ENCODE measurements at places on chromosomes 5 and 9.
A peak's percentile ranks its signal among the peaks of the same experiment; 100 is the strongest.

DNA sequence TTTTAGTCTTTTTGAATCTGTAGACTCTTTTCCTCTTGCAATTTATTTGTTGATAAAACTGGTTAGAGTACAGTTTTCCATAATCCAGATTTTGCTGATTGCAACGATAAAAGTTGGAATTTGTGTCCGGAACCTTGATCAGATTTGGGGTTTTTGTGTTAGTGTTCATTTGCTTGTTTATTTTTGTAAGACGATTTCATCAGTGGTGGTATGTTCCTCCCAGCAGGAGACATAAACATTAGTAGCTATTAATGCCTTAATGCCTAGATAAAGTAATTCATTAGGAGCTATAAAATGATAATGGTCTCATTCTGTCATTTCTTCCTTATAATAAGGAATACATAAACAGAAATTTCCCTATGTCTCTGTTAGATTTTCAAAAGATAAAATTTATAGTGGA is 21.3 kb downstream of the RPS6 start:
- no peak for DNase-seq

DNA sequence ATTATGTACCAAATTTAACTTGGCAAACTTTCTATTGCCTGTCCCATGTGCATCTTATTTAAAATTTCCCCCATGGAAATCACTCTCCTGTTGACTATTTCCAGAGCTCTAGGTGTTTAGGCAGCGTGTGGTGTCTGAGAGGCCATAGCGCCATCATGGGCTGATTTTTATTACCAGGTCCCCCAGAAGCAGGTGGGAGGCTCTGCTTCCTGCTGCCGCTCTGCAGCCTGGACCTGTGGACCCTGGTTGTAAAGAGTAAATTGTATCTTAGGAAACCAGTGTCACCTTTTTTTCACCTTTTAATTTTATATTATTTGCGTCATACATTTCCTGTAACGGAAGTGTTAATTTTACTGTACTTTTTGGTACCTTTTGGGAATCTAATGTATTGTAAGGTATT is 6.4 kb downstream of the HNRNPAB start:
- DNase-seq, result no peak

GRCh38 chr5:72237879-72238278 is 82.2 kb downstream of the MRPS27 start:
- no peak for DNase-seq

GRCh38 chr5:56637321-56637920 is 177.9 kb upstream of the MAP3K1 start:
- DNase-seq, result no peak

- DNase-seq, result no peak
Observed at GRCh38 chr9:70874451-70874850, 247.0 kb downstream of the TRPM3 start.

- no peak for DNase-seq
Observed at GRCh38 chr9:126886034-126886822, 25.8 kb downstream of the ZBTB34 start.

DNA sequence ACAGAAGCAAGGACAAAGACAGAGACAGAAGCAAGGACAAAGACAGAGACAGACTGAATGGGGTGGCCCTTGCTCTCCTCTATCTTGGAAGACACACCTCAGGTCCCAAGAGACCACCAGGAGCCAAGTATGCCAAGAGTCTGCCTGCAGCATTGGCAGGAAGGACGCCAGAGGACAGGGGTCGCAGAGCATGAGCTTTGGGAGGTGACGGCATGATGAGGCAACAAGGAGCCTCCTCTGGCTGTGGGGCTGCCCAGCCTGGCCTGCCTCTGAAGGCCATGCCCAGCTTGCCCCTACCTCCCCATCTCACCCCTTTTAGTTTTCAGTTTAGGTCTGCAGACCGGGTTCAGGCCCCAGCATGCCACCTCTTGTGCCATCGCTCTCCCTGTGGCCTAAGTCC is 17.6 kb downstream of the PDGFRB start:
- no peak for DNase-seq

DNA sequence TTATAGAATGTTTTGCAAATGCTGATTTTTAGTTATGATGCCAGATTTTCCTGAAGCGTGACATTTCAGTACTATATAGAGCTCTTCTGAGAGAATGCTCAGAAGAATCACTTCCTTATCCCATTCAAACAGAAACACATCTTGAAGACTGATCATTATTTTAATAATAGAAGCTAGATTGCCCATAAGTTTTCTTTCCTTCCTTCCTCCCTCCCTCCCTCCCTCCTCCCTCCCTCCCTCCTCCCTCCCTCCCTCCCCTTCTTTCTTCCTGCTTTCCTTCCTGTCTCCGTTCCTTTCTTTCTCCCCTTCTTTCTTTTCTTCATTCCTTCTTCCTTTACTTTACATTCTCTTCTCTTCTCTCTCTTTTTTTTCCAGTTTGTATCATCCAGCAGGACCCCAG is 767.4 kb downstream of the IRX1 start:
- no peak for DNase-seq

- no peak for DNase-seq
Observed at GRCh38 chr5:79955941-79956670, 35.0 kb downstream of the MTX3 start.

GRCh38 chr9:104856413-104856941 is 71.5 kb downstream of the ABCA1 start:
- peak; percentile 79 for DNase-seq

- peak; percentile 79 for DNase-seq
Observed at GRCh38 chr9:69122082-69122548, 52.0 kb upstream of the TJP2 start.

- DNase-seq, result no peak
Observed at GRCh38 chr9:92312887-92313623, 12.1 kb downstream of the NOL8 start.

DNA sequence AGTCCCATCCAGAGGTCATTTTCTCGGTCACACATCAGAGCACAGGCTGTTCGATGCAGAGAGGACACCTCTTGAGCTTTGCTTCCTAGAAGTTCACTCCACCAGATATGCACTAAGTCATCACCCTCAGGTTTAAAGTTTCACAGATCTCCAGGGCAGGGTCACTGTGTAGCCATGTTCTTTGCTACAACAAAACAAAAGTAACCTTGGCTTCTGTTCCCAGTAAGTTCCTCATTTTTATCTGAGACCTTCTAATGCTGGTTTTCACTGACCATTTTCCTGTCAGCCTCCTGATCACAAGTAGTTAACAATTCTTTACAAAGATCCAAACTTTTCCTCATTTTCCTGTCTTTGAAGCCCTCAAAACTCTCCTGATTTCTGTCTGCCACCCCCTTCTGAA is 97.5 kb upstream of the CTSV start:
- no peak for DNase-seq

- no peak for DNase-seq
Observed at GRCh38 chr5:154892369-154892771, 33.9 kb downstream of the CNOT8 start.

DNA sequence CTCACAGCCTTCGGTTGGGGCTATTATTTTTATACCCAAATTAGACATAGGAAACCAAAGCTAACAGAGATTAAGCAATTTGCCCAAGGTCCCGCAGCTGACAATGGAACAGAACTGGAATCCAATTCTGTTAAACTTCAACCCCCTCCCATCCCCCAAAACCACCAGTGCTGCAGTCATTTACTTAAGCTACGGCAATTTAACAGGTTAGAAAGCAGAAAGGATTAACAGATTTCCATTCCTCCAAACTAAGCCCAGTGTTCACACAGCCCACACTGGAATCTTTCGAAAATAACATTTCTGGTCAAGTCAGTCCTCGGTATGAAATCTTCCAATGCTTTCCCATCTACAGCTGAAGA is 1023.1 kb upstream of the DMAC1 start:
- no peak for DNase-seq

- DNase-seq, result no peak
Observed at GRCh38 chr5:123286891-123287290, 136.3 kb downstream of the CEP120 start.

DNA sequence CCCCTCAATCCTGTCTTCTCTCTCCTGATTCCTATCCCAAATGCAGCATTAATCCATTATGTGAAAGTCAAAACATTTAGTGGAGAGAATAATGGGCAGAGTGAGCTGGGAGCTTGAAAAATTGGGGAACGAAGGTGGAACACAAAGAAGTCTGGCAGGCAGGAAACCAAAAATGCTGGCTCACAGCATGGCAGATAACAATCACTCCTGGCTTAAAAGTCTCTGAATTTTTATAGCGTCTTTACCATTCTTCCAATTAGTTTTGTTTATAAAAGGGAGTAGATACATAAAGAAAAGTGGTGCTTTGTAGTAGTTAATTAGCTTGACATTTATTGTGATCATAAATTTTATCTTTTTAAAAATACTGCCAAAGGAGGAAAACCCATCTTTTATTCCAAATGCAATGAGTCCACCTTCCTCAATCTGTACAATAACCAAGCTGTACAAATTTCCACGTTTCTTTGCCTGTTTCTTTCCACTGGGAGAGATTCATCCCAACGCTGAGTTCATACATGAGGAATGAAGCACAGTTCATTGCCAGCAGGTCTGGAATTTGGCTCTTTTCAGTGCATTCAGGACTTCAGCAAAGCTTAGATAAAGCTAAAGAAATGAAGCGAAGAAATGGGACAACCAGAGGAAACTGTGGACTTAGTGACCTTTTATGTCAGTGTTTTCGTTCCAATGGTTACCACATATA is 174.7 kb downstream of the HMHB1 start:
- no peak for DNase-seq

DNA sequence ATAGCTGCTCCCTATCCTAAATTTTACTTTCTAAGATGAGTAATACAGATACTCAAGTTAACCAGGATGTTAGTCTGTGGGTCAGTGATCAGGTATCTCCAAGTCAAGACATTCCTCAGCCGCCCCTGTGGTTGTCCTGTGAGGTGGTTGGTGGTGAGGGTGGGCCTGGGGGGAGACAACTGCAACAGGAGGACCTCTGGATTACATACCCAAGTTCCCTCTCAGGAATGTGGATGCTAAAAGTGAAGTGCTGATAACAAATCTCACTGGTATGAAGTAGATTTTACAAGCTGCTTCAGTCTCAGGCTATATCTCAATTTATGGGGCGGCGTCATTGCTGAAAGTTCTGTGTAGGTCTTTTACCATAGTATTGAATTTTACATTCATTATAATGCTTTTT is 38.3 kb downstream of the SLC1A3 start:
- DNase-seq, result no peak

GRCh38 chr5:116359592-116359991 is 215.0 kb downstream of the SEMA6A start:
- DNase-seq, result no peak

DNA sequence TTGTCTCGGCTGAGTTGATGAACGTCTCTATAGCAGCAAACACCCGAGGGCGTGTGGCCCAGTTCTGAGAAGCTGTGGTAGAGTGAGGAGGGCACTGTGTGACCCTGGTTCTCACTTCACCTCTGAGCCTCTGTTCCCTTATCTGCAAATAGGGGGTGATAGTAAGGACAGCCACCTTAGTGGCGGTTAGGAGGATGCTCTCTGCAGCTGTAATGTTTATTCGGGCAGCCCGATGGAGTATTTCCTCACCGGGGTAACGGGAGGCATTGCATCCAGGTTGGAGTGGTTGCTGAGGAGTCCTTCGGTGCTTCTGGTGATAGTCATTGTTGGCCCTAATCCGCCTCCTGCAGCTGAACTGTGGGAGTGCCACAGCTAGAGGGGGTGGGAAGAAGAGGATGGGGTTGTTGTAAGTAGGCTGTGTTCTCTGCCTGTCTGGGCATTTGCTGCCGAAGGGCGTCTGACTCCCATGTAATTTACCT is 13.9 kb downstream of the PRRC2B start:
- DNase-seq, result no peak

DNA sequence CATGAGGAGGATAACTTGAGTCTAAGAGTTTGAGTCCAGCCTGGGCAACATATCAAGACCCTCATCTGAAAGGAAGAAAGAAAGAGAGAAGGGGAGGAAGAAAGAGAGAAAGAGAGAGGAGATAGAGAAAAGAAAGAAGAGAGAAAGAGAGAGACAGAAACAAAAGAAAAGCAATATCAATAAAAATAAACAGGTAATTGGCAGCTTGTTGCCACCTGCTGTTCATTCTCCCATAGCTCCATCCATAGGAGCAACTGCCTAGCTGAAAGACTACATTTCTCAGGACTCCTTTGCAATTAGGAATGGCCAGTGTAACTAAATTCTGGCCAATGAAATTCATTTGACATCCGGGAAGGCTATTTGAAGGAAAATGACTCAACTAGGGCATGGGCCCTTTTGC is 4.6 kb upstream of the TTC39B start:
- no peak for DNase-seq

- no peak for DNase-seq
Observed at GRCh38 chr9:114827641-114828302, 21.9 kb upstream of the TNFSF15 start.

- DNase-seq, result no peak
Observed at GRCh38 chr9:34566972-34567371, 22.6 kb downstream of the CNTFR start.

DNA sequence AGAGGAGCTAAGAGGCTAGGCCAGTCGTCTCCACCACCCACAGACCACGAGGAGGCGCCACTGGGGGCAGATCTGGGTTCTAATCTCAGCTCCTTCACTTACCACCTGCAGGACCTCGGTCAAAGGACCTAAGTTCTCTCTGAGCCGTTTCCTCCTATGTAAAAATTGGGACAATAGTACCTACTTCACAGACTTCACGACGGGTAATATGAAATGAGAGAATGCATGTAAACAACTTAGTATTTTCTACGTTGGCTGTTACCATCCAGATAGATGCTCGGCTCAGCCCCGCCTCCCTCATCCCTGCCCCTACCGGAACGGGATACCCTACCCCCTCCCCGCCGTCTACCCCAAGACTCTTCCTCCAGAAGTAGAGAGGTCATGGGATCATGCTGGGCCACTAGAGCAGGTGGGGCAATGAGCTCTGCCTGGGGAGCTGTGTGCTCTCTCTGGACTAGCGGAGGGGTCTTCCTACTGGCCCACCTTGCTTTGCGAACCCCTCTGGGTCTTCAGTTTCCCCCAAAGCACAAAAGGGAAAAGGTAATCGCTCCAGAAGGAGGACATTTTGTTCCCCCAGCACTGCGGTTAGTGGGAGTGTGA is 541 bp downstream of the GNPDA1 start:
- DNase-seq, result no peak

- no peak for DNase-seq
Observed at GRCh38 chr9:130129432-130130061, 42.7 kb upstream of the NCS1 start.

GRCh38 chr9:109597496-109597895 is 99.4 kb upstream of the PTPN3 start:
- no peak for DNase-seq

GRCh38 chr9:4955836-4956235 is 29.2 kb upstream of the JAK2 start:
- no peak for DNase-seq

GRCh38 chr5:109939116-109939682 is 249.5 kb downstream of the MAN2A1 start:
- no peak for DNase-seq
